Activated T-cell treated with anti-CD3 and anti-CD28 coated beads, Interleukin-2, amount 50 U/mL, for 1 hour (primary cell): ENCODE measurements at places on chromosomes 7 and 10.

DNA sequence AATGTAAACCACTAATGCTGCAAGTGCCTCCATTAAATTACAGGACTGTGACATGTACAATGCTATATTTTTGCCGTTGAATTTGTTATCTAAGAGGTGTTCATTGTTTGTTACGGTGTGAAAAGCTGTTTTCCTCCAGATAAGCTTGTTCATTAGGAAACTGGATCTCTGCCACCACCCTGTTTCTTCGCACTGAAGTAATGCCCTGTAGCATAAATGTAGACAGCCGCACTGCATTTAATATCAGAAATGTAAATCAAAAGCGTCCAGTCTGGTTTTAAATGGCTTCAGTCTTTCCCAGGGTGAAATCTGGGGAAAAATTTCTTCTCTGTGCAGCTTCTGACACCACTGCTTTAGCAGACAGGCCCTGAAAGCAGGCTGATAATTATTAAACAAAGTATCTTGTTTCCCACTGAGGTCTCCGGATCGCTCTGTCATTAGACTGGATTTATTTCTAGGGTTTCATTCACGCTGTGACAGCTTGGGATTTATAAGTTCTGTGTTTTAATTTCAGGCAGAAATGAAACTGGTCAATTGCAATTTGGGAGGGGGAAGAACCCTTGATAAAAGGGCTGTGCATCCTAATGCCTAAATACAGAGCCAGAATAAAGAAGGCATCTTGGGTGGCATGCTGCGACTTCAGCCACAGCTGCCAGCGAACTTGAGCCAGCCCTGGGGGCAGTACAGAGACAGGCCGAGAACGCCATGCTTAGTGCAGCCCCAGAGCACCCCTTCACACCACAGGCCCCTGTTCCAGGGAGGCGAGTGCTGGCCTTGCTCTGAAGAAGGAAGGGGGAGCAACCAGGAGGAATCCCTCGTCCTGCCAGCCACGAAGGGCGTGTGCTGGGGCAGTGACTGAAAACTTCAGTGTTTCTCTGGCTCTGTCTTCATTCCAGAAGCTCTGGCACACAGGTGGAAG, 547.7 kb upstream of the GALNT17 start:
- no peak for DNase-seq

DNA sequence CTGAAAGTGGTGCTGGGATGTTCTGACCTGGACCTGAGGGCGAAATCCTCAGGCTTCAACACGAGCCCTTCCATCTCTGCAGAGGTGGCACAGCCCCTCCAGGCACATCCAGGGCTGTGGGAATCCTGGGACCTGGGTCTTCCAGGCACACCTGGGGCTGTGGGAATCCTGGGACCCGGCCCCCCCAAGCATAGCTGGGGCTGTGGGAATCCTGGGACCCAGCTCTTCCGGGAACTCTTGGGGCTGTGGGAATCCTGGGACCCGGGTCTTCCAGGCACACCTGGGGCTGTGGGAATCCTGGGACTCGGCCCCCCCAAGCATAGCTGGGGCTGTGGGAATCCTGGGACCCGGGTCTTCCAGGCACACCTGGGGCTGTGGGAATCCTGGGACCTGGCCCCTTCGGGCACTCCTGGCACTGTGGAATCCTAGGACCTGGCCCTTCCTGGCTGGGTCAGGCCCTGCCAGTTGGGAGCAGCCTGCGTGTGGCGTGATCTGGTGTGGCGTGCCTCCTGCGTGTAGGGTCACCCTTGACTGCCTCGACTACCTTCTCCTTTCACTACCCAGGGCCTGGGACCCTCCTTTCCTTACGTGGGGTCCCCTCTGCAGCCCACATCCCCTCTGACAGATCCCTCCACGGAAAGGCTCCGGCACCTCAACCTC, 124.0 kb downstream of the WDR37 start:
- no peak for DNase-seq

GRCh38 chr7:74403521-74404387, 50.0 kb upstream of the GTF2IRD1 start:
- no peak for DNase-seq

GRCh38 chr7:117808341-117808757, 64.9 kb downstream of the CTTNBP2 start:
- DNase-seq: no peak

GRCh38 chr10:43197834-43198681, 59.8 kb downstream of the CSGALNACT2 start:
- DNase-seq: no peak

GRCh38 chr7:55438757-55439525, 73.8 kb downstream of the LANCL2 start:
- DNase-seq: no peak

DNA sequence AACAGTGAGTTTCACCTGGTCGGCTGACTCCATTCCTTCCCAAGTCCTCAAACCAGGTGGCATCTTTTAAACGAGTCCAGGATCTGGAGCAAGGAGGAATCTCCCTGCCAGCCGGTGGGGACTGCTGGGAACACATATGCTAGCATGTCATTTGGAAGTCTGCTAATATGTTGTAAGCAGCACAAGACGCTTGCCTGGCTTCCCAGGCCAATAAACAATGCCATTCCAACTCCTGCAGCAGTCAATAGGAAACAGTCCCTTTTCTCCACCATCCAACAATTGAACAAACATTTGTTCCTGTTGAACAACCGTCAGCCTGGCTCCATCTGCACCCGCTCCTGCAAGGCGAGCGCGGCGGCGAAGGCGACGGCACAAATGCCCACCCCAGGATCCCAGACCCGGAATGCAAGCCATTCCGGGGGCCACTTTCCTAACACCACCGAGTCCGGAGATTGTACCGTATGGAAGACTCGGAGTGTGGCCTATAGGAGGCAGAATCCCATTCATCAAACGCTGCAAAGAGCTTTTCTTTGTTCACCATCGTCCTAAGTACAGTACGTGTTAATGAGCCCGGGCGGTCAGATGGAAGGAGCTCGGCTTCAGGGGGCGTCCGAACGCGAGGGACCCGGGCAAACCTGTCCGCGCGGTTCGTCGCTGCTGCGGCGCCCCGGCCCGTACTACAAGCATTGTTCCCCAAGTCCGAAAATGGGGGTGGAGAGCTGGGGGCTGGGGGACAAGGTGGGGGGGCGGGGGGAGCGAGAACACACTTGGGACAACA, 1.6 kb downstream of the FAM53B start:
- no peak for DNase-seq

DNA sequence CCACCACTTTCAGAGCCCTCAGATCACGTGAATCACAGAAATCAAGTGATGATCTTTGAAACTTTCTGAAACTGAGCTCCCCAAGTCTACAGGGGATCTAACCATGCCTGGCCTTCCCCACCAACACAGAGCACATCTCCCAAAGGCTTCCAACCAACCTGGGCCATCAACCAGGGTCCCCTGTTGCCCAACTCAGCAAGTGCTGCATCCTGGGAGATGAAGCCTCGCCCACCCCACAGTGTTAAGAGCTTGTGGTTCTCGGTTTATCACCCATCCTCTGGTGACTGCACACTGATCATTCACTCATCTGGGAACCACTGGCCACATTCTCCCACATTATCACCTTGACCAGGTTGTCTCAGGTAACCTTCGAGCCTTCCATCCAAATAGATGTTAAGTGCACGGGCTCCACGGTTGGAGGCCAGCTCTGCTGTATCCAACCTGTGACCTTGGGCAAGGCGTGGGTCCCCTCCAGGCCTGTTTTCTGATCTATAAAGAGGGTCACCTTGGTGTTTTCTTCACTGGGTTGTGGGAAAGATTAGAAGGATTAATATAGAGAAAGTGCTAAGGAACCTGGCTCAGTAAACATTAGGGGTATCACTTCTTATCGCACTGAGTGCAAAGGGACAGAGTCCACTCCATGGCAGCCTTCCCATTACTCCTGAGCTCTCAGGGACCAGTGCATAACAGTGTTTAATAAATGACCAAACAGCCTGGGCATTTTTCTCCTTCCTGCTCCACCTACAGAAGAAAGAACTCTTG, 3.6 kb downstream of the ZNF488 start:
- no peak for DNase-seq

DNA sequence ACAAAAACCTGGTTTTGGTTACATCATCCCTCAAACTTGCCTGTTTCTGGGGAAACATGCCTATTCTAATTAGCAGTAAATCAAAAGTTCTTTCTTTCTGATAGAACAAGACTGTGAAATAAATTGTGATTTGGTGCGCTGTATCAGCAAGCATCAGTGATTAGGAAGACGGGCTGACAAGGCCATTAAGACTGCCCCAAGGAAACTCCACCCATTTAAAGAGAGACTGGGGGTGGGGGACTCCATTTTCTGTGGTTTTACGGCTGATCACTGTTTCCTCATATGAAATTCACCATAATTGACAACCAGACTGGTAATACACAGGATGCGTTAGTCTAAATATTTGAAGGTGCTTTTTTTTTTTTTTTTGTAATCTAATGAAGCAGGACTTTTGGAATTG, 68.7 kb downstream of the MBL2 start:
- no peak for DNase-seq

DNA sequence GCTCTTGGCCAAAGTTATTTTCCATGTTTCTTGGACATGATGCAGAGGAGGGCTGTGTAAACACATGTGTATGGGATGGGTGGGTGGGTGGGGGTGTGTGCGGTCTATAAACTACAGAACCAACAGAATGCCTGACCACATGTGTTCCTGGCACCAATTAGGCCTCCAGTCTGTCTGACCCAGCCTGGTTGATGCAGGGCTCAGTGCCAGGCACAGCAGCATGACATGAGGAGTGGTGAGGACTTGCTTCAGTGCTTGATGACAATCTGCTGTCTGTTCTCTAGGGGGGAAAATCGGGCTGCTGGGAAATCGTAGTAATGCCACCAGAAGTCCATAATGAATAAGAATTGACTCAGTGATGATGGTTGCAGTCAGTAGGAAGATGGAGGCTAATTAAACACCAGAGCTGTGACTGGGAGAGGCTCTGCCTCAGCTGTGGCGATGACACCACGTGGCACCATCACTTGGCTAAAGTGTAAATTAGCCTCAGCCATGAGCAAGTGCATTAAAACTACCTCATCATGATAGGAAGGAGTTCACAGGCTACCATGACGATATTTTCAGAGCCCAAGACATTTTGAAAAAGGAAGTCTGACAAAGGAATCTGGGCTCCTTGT, 260.1 kb upstream of the PODXL start:
- no peak for DNase-seq

- no peak for DNase-seq
Observed at GRCh38 chr10:122855745-122856144, 10.1 kb upstream of the CUZD1 start.

DNA sequence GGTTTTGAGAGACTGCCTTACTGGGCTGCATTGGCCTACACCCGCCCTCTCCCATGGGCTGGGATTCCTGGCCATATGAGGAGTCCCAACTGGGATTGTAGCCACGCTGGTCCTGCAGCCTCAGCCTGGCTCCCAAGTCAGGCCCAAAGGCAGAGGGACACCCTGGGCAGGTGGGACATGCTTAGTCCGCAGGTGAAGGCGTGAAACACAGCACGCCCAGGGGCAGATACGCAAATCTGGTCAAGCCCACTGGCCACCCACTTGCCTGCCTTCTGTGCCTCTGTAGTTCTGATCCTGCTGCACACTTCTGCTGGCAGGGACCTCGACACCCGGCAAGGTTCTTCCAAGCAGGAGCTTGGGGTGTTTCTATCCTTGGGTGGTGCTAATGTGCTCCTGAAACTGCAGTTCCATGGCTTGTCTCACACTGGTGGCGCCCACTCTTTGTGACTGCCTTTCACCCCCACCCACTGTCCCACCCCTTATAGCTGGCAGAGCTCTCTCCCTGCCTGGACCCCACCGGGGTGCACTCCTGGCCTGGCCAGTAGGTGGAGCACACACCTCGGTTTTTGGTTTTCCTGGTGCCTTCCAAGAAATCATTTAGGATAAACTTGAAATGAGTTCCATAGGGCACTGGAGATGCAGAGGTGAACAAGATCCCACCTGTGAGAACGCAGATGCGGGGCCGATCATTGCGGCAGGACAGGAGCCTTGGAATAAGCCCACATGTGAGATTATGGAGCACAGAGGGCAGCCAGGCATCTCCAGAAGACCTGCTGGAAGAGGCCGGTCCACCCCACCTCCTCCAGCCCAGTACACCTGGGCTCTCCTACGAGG, 47.9 kb downstream of the MKI67 start:
- DNase-seq: peak; percentile 57

- DNase-seq: no peak
Observed at GRCh38 chr7:63028376-63029206, 970.1 kb upstream of the ZNF722 start.

DNA sequence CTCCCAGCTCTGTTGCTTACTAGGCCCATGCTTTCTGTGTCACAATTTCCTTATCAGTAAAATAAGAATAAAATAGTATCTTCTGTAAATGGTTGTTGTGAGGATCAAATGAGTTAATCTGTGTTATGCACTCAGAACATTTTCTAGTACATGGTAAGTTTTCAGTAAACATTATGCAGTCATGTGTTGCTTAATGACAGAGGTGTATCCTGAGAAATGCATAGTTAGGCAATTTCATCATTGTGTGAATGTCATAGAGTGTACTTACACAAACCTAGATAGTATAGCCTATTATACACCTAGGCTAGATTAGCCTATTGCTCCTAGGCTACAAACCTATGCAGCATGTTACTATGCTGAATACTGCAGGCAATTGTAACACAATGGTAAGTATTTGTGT, 4.4 kb downstream of the PTTG1IP2 start:
- no peak for DNase-seq

DNA sequence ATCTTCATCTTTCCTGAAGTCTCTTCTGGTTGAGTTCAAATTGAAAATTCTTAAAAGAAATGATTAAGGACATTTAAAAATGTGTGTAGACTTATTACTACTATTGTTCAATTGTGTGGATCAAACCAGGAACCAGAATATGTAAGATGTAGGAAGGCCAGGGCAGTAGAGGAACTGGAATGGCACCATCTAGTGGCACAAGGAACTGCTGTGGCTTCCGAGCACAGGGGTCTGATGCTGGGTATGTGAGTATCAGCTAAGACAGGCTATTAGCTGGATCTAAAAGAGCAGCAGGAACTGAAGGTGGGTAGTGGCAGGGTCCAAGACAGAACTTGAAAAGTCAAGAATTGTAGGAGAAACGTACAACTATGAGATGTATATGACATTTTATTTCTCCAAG, 247.3 kb downstream of the SEMA3A start:
- DNase-seq: no peak

- DNase-seq: no peak
Observed at GRCh38 chr7:1950066-1950451, 280.0 kb downstream of the ELFN1 start.

DNA sequence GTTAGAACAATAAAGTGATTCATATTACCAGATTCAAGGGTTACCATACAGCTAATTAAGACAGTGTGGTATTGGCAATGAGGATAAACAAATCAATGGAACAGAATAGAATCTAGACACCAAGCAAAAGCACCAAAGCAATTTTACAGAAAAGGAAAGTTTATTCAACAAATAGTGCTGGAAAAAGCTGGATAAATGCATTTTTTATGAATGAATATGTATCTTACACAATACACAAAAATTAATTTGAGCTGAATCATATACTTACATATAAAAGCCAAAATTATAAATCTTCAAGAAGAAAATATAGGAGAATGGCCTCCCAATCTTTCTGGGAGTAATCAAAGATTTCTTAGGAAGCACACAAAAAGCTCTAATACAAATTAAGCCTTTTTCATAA, 220.4 kb upstream of the PTN start:
- DNase-seq: no peak

- DNase-seq: no peak
Observed at GRCh38 chr10:88234297-88234696, 348.8 kb downstream of the RNLS start.

GRCh38 chr7:104327938-104328295, 486 bp upstream of the LHFPL3 start:
- no peak for DNase-seq

- no peak for DNase-seq
Observed at GRCh38 chr10:22697101-22697500, 17.3 kb downstream of the PIP4K2A start.

- DNase-seq: no peak
Observed at GRCh38 chr10:111018021-111018420, 58.8 kb upstream of the ADRA2A start.

- no peak for DNase-seq
Observed at GRCh38 chr10:124820121-124820520, 18.5 kb downstream of the ABRAXAS2 start.
